Stimulated activated CD8-positive, alpha-beta memory T cell treated with anti-CD3 and anti-CD28 coated beads, Interleukin-4, amount 100 ng/mL, for 1 hour (primary cell): ENCODE measurements at places on chromosomes 7 and 10.

DNA sequence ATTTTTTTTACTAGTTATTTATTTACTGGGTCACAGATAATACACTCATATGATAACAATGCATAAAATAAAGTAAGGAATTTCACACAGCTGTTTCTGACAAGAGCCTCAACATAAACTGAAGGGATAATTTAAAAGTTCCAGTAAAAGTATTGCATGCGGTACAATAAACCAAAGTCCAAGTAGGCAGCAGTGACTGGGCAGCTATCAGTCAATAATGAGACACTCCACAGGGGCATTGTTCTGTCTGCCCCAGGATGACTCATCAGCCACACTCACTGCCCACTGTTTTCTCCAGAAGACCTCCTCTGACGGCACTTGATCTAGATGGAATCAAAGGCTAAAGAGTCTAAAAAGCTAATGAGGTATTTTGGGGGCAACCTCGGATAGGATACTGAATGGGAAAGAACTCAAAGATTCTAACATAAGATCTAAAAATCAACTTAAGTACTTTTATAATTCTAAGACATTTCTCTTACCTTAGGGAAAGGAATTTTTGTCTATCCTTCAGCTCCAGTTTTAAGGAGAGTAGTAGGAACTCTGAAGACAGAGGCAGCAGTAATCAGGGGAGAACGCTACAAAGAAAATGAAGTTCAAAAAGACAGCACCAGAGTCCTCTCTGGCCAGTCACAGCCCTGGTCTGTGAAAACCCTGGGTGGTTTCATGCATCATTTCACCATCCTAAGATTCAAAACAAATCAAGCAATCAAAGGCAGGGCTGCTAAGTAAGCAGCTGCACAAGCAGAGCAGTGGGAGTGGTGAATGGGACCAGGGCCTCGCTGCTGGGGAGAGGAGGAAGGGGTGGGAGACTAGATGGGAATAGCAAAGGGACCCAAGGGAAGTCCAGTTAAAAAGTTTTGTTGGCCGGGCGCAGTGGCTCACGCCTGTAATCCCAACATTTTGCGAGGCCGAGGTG, 175.1 kb downstream of the AVL9 start:
- no peak for DNase-seq

DNA sequence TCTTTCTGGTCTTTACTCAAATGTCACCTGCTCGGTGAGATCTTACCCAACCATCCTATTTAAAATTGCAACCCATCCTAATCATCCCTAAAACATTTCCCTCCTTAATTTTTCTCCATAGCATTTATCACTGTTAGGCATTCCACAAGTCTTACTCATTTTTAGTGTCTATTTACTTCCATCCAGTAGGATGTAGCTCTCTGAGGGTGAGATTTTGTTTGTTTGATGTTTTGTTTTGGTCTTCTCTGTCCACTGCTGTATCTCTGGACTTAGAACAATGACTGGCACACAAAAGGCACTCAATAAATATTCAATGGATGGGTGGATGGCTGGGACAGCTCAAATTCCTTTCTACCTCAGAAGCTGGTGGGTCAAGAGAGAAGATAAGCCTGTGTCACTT, 15.8 kb upstream of the DUSP5 start:
- no peak for DNase-seq

DNA sequence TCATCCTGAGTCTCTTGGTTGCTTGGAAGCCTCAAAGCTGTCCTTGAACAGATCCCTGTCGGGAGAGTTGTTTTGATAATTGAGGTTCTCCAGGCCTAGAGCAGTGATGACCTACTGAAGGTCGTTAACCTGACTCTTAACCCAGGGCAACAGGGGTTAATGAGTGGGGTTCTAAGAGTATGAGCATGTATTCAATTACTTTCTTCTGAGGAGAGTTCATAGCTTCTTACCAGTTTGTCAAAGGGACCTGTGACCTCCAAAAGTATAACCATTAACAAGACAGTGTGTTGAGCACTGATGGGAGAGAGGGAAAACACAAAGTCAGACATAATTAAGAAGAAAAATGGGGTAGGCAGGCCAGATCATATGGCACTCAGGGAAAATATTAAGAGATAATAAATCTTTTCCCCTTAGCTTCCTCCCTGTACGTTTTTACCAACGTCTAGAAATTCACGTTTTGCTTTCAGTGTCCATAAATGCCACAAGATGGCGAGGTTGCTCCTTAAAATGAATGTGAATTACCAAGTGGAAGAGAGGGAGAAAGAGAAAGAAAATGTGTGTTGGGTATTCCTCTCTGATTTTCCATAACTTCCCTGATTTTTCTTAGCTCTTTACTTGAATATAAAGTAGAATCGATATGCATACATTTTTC, 97.6 kb downstream of the SUGCT start:
- no peak for DNase-seq

- DNase-seq = no peak
Observed at GRCh38 chr10:44569193-44570091, 184.5 kb upstream of the CXCL12 start.

DNA sequence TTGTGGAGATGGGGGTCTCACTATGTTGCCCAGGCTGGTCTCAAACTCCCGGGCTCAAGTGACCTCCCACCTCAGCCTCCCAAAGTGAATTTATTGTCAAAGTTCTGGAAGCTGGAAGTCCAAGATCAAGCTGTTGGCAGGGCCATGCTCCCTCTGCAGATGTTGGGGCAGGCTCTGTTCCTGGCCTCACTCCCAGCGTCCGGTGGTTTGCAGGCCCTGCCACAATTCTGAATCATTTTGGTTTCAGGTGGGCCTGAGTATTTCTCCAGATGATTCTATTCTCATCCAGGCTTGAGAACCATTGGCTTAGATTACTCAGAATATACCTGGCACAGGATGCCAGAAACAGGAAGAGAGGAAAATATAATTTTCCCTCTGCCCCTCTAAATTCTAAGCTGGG, 737.4 kb downstream of the TNS3 start:
- DNase-seq = no peak

DNA sequence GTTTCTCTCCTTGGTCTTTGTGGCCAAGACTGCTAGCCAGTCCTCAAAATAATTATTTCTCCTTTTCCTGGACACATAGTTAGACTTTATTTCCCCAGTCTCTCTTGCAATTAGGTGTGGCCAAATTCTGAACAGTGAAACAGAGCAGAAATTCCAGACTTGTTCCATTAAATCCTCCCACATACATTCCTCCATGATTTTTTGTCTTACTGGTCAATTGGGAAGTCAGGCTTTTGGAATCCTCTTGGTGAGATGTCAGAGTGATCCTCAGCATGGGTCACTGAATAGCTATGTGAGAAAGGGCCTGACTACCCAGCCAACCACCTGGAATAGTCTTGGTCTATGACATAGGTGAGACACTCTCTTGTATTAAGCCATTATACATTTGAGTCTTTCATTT, 164.2 kb downstream of the DGKI start:
- DNase-seq = no peak

GRCh38 chr10:96370584-96371157, 11.9 kb upstream of the OPALIN start:
- no peak for DNase-seq

GRCh38 chr10:78699971-78700370, 368.8 kb upstream of the ZMIZ1 start:
- DNase-seq = no peak

GRCh38 chr10:124222318-124222987, 129.1 kb upstream of the CHST15 start:
- DNase-seq = no peak

DNA sequence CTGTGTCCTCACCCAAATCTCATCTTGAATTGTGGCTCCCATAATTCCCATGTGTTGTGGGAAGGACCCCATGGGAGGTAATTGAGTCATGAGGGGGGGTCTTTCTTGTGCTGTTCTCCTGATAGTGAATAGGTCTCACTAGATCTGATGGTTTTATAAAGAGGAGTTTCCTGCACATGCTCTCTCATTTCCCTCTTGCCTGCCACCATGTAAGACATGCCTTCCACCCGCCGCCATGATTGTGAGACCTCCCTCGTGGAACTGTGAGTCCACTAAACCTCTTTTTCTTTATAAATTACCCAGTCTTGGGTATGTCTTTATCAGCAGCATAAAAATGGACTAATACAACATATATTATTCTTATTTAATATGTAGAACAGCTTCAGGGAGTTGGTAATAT, 29.0 kb upstream of the MTPN start:
- no peak for DNase-seq

DNA sequence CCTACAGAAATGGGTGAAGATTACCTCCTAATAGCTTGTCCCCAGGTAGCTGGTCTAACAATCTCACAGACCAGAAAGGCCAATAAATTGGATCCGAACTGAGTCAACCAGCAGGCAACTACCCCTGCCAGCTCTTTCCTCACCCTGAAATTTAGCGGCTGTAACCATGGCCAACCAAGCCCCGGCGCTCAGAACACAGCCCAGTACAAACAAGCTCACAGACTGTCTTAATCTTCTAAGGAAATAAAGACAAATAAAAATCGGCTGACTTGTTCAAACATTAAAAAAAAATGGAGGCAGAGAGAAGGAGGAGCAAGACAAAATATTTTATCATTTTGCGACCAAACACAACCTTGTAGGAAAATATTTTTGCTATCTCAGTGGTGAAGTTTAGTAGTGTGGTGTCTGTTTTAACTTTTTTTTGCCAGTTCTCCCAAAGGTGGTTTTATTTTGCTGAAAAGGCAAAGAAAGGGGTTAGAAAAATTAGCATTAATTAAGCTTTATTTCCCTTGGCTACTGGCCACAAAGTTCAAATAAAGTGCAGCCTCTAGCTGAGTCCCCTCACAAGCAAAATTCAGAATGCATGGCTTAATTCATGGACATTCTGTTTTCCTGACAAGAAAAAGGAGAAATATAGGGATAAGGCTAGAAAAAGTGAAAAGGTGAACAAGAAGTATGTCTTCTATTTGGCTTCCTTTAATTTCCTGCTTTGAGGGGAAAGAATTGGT, 313.0 kb upstream of the NPVF start:
- DNase-seq = no peak

GRCh38 chr7:39168403-39169098, 190.8 kb downstream of the POU6F2 start:
- DNase-seq = no peak

DNA sequence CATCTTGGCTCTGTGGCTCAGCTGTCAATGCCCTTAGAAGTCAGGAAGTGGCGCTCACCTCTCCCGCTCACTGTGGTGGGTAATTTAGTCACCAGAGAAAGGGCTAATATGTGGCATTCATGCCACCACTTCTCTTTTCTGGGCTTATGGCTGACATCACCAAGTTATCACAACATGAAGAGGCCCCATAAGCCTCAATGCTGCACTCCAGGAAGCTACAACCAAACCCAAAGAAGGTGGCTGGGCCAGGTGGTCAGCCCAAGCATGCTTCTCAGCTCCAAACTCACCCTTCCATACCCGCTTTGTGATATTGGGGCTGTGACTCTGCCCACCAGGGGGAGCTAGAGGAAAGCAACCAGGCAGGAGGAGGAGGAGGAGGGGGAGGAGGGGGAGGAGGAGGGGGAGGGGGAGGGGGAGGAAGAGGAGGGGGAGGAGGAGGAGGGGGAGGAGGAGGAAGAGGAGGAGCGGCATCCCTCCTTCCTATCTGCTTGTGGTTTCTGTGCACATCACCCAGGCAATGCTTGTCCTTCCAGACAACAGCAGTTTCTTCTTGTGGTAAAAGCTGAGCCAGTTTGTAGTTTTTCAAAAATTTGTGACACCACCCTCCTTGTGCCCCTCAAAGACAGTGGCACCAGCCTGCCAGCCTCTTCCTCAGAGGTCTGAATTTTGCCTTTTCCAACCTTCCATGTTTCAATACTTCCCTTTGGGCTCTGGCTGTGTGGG, 42.1 kb downstream of the CYP26A1 start:
- DNase-seq = no peak
